ENCODE measurements at places on chromosomes 1 and 21.

DNA sequence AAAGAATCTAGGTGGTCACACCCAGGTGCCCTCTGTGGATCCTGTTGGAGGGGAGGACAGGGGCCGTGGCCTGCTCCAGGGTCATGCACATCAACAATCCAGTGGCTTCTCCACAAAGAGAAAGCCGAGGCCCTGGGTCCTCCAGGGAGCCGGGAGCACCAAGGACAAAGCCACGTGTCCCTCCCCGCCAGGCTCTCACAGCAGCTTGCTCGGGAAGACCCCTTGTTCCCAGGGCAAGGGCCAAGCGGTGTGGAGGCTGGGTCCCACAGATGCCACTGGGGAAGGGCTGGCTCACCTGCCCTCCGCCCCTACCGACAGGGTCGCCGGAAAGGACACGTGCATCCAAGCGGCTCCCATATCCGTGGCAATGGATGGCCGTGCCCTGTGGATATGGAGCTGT is 192.9 kb upstream of the VAMP3 start:
- DNase-seq, result no peak

DNA sequence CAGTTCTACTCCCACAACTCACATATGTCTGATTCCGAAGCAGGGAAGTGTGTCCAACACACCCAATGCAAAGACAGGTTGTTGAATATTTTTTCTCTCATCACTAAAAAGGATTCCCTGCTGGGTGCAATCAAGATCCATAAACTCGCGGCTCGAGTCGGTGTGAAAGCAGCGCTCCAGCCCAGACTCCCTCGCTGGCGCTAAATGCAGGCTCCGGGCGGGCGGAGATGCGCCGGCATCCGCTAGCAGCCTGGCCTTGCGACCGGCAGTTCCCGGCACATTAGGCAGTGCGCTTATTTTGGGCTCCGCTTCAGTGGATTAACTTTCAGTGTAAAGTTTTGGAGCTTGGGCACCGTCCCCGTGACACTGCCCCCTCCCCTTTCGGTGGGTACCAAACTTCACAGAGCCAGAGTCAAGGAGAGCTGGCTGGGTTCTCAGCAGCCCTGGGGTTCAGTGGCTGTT is 87.7 kb upstream of the POU3F1 start:
- DNase-seq, result no peak

DNA sequence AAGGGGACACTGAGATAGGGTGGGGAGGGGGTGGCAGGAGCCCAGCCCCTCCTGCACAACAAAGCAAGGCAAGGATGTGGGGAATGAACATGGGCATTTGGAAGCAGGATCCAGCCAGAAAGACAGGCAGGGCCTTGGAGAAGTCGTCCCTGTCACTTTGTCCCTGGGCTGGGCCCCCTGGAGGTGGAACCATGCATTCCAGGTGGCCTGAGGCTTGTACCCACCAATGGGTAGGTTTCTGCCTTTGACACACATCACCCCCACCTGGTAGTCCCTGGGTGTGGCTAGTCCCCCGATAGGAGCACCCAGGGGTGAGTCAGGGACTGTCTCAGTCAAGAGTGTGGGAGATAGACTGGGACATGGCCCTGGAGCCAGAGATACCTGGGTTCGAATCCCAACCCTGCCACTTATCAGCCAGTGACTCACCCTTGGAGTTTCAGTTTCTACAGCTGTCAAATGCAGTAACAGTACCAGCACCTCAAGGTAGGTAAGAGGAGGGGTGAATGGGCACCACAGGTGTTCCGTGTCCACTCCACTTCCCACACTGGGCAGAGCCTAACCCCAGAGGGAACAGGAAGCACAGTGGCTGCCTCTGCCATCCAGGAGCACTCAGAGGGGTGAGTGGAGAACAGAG is 10.0 kb downstream of the PLA2G2D start:
- DNase-seq, result no peak

DNA sequence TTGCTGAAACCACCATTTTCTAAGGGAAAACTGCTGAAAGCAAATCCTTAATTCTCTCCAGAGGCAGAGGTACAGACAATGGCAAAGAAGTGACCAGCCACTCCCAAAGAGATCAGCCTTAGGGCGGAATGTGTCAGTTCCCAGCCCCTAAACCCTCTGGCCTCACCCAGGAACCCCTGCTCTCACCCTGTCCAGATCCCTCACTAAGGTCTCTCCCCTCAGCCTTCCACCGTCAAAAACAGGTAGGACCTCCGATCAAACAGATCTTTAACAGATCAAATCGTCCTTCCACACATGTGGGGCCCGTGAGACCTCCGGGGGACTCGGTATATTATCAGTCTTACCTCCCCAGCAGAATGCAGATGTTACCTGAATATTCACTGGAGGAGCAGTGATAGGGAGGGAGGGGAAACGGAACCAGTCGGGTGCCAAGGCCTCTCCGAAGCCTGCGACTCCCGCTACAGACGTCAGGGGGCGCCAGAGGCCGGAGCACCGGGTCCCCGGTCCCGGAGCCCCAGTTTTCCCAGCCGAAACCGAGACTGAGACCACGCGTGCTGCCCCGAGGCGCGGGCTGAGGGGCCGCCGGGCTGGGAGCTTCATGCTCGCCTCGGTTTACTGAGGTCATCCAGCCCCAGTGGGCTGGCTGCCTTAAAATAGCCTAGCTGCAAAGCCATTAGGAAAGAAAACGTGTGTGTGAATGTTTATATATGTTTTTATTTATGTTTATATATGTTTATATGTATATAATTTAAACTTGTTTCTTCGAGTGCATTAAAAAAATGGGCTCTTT is 23.6 kb downstream of the GPA33 start:
- no peak for DNase-seq

- no peak for DNase-seq
Measured at GRCh38 chr21:41897047-41897669, 18.0 kb upstream of the PRDM15 start.

GRCh38 chr1:184296466-184297243 is 90.2 kb upstream of the C1orf21 start:
- no peak for DNase-seq

- DNase-seq, result no peak
Measured at GRCh38 chr1:47521034-47521881, 83.4 kb downstream of the FOXD2 start.

DNA sequence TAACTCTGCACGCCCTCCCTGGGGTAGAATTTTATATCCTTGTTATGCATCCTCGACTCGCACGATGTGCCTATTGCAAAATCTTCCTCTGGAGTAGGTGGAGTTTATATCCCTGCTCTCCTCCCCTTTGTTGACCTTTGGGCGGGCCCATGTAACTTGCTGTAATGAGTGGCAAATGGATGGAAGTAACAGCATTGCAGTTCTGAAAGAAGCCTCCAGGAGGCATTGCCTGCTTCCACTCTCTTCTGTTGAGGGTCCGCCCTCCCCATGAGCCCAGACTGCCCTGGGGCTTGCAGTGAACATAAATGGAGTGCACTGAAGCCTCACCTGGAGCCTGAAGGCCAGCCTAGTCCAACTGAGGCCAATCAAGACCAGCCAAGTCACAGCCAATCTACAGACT is 62.2 kb upstream of the GRIK3 start:
- no peak for DNase-seq

GRCh38 chr1:244730934-244731434 is 78.1 kb downstream of the DESI2 start:
- DNase-seq, result no peak

- DNase-seq, result no peak
Measured at GRCh38 chr1:180923021-180923841, 10.5 kb downstream of the KIAA1614 start.

- DNase-seq, result no peak
Measured at GRCh38 chr21:42614396-42614795, 39.0 kb upstream of the PDE9A start.

GRCh38 chr1:150613061-150613920 is 16.1 kb downstream of the ENSA start:
- peak; percentile 72 for DNase-seq

DNA sequence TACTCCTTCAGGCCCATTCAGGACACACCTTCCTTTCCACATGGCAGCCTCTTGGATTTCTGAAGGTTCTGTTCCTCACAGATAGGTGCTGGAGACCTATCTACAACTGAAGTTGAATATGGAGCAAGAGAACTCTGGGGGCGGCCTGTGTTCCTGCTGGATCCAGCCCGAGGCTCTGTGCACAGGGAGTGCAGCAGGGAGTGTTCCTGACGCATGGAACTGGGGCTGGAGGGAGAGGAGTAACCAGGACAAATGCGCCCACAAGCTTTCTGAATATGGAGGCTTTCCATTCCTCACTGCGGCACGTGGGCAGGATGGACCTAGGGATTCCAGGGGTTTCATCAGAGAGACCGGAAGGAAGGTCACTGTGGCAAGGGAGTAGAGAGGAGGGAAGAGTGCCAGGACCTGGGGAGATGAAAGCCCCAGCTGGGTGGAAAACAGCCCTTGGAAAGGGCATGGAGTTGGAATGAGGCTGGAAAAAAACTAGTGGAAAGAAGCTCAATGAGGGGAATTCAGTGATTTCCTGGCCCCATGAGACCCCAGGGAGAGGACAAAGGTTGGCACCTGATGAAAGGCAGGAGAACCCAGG is 12.5 kb downstream of the PM20D1 start:
- DNase-seq, result no peak

- DNase-seq, result no peak
Measured at GRCh38 chr1:157785248-157785647, 8.3 kb upstream of the FCRL2 start.

DNA sequence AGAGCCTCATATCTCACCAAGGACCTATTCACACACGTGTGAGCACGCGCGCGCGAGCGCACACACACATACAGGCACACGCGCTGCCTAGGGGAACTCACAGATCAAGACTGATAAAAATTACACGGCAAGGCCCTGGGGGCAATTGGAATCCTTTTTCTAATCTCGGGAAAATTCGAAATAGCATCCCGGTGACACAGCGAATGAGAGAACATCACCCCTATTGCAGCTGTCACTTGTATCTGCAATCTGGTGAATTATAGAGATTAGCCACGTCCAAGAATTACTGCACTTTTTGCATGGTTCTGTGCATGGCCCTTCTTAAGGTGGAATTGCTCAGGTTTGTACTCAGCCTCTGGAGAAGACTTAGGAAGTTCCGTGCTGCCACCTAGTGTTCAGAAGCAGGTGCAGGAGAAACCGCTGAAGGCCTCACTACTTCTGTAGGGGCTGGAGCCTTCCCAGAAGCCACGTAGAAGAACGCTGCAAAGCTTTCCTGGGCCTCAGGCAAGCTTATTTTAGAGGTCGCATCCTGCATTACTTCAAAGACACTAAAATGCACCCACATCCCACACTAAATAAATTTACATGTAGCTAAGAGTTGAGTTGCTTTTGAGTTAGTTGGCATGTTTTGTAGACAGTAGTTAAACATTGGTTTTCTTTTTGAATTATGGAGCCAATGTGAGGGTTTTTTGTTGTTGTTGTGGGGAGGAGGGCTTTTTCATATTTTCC is 229.2 kb upstream of the CAMK1G start:
- DNase-seq, result peak; percentile 51

DNA sequence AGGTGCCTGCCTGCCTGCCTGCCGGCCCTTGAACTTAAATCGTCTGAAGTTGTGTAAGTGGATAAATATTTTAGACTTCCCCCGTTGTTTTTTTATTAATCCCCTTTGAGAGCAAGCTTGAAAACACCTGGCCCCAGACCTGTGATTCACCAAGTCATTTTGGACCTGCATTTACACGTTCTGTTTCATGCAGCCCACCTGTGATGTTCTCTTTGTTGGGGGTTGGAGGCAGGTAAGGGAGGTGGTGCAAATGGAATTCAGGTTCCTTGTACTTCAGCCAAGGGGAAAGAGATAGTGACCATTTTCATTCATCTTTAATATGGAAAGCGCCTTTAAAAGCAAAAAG is 1.2 kb downstream of the SLC37A1 start:
- no peak for DNase-seq

DNA sequence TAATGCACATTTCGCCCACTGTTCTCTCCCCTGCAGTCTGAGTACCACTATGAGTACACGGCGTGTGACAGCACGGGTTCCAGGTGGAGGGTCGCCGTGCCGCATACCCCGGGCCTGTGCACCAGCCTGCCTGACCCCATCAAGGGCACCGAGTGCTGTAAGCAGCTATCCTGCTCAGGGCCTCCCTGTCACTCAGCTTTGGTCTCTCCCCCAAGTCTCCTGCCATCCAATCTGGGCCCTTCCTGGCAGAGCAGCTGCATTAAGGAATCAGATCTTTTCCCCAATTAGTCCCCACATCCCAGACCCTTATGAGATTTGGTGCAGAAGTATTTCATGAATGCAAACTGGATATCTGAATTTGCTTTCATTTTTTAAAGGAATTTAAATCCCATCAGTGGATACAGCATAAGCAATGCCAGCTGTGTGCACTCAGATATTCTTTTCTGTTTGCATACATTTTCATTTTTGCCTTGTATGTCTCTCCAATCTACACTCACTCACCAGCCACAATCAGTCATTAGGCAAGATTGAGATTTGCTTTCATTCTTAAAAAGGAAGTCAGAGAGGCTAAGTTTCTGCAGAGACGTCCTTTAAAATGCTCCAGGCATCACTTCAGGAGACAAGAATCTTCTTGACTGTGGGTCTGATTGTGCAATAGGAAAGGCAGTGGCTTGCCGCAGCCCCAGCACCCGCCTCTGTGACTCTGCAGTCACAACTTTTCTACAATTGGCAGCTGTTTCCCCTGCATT is 48.1 kb downstream of the ELAPOR1 start:
- peak; percentile 53 for DNase-seq

DNA sequence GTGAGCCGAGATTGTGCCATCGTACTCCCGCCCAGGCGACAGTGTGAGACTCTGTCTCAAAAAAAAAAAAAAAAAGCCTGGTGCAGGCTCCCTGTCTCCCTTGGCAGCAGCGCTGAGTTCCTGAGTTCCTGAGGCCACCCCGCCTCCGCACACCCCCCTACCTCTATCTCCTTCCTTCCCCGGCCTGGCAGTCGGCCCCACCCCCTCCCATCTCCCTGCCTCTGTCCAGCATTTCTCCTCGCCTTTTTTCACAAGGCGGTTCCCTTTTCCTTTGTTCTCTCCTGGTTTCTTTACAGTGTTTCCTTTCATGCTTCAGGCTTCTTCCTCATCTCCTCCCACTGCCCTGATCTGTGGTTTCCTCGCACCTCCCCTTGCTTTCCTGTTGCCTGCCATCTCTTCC is 2.7 kb downstream of the RORC start:
- no peak for DNase-seq

DNA sequence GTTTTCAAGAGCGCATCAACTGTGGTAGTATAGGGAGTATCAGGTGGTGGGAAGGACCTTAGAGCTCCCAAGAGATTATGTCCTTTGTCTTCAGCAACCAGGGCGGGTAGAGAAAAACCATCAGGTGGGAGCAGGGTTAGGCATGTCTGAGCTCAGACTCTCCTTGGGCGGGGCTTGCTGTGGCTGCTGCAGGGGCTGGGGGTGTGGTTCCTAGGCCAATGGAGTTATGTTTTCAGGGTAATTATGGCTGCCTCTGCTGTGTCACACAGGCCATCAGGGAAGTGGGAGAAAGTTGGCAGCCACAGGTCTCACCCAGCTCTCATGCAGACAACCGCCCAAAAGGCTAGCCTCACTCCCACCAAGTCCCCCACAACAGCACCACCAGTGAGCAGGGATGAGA is 74.9 kb downstream of the FCRL5 start:
- DNase-seq, result no peak

GRCh38 chr1:169338617-169339016 is 29.0 kb downstream of the NME7 start:
- no peak for DNase-seq

DNA sequence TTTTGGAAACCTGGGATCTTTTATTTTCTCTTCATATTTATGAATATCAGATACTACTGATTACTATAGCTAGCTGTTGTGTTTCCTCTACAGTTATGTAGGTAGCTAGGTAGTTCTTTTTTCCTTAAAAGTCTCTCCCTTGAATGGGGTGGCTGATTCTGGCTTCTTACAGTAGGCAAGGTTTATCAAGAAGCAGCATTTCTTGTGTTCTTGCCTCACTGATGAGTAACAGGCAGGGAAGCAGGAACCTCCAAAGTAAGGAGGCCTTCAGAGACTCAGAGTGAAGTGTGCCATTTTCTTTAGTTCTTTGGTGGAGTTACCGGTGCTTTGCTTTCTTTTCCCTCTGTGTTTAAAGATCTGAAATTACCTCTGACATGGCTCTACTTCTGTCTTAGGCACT is 56.0 kb downstream of the ZMYM4 start:
- no peak for DNase-seq

Data from GM12864 (cell line).